ENCODE measurements at places on chromosomes 3 and 15.

- DNase-seq = no peak
Measured at GRCh38 chr3:32973982-32974381, 22.5 kb downstream of the CCR4 start.

- no peak for DNase-seq
Measured at GRCh38 chr3:4571690-4572334, 78.7 kb downstream of the ITPR1 start.

DNA sequence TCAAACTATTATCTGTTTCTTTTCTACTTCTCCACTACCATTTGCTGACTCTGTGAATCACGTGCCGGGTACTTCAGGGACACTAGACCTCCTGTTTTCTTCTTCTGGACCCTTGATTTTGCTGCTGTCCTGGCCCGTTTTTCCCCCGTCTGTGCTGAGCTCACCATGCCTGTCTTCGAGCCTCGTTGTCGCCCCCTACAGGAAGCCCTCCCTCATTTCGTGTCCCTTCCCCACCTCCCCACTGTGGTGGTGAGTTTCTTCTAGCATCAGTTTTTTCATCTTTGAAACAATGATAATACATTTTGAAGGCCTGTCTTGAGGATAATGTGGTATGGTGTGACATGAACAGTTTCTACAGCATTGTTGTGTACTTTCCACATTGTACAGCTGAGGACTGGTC lies 12.8 kb downstream of the GABRG3 start:
- no peak for DNase-seq

GRCh38 chr15:24957691-24958090 lies 2.9 kb downstream of the SNRPN start:
- DNase-seq = no peak

DNA sequence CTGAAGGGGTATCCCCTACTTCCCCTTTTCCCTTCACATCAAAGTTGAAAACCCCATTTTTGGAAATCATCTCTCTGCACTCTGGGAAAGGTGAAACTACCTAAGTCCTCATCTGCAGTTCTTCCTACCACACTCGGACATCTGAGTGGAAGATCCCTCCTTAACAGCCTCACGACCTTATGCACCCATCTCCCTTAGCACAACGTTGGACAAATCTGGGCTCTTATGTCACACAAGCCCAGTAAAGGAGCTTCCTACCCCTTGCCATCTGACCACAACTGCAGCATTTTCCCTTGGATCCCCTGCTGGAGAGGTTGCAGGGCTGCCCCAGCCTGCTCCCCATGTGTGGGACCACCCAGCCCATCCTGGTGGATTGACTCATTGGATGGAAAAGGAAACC lies 252.1 kb upstream of the ST8SIA2 start:
- DNase-seq = no peak

All from epithelial cell of prostate (primary cell).